ENCODE measurements at places on chromosomes 16 and 17.
A peak's percentile ranks its signal among the peaks of the same experiment; 100 is the strongest.

DNA sequence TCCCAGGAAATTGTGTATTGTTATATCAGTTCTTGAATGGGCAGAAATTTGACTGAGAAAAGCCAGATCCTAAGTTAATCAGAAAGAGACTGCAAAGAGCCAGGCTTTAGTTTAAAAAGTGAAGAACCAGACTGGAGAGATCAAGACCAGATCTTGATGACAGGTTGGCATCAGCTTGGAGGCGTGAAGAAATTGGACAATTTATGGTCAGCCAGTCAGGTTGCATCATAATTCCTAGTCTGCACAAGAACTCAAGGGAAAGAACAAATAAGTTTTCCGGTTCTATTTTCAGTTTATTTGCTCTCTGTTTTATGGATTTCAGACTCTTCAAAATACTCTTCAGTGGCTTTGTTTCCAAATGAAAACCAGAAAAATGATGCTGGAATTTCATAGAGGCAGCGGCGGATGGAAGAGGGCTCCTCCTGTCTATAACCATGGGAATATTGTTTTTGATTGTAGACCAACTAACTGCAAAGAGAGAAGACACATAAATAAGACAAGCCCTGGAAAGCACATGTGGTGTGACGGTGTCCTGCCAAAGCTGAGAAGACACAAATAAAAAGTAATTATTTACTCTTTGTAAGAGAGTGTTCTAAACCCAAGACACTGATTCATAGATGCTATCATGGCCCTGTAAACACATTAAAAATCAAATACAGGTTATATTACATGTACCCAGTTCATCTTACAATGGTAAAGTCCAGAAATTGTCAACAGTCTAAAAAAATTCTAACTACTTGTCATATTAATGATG lies 91.7 kb downstream of the PCTP start:
- DNase-seq: no peak

DNA sequence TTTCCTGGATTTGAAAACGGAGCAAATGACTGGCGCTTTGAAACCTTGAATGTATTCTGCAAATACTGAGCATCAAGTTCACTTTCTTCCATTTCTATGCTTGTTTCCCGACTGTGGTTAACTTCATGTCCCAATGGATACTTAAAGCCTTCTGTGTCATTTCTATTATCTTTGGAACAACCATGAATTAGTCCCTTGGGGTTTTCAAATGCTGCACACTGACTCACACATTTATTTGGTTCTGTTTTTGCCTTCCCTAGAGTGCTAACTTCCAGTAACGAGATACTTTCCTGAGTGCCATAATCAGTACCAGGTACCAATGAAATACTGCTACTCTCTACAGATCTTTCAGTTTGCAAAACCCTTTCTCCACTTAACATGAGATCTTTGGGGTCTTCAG lies 32.3 kb downstream of the BRCA1 start:
- DNase-seq: no peak

DNA sequence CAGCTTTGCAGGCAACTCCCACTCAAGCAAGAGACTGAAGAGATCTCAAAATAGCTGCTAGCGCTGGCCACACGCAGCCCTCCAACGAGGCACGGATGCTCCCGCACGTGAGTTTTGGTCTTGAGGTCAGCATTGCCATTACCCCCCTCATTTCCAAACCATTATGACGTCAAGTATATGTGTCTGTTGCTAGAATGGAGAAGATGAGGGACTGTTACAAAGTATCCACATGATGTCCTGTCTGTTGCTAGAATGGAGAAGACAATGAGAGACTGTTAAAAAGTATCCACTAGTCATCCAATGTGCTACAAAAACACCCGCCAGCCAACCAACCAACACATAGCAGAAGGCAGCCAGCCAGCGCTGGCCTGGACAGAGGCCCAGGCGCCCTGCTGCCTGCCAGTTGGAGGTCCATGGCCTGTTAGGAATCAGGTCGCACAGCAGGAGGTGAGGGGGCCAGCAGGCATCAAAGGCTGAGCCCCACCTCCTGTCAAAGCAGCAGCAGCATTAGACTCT lies 24.8 kb downstream of the KLHDC4 start:
- no peak for DNase-seq

- peak; percentile 11 for DNase-seq
Measured at GRCh38 chr16:59047114-59047513, 313.0 kb upstream of the GOT2 start.

- no peak for DNase-seq
Measured at GRCh38 chr17:27398691-27399090, 57.6 kb upstream of the KSR1 start.

DNA sequence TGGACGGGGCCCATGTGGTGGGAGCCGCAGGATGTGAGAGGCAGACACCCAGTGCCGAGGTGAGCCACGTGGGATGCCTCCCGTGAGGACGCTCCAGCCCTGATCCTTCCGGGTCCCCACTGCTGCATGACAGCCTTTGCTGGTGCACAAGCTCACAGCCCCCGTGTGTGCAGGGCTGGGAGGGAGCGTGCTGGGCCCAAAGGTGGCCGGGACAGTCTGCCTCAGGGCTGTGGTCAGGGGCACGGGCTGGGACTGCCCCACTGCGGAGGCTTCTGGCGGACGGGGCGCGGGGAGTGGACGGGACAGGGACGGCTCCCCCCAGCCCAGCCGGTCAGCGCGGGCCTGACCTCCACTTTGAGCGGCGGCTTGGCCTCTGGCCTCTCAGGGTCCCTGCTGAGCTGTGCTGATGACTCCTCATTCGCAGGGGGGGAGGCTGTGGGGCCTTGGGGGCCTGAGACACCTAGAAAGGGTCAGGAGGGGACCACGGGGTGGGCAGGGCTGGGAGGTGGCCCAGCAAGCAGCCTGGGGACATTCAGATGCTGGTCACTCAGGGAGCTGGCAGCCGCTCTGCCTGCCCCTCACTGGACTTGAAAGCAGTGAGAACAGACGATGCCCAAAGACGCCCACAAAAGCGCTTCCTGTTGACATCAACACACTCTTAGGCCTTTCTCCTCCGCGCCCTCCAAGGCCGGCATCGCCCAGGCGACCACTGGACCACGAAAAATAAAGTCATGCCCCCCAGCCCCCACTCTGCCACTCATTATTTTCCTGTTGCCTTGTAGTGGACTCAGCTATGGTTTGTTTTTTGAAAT lies 9.3 kb upstream of the METRNL start:
- DNase-seq: peak; percentile 31

DNA sequence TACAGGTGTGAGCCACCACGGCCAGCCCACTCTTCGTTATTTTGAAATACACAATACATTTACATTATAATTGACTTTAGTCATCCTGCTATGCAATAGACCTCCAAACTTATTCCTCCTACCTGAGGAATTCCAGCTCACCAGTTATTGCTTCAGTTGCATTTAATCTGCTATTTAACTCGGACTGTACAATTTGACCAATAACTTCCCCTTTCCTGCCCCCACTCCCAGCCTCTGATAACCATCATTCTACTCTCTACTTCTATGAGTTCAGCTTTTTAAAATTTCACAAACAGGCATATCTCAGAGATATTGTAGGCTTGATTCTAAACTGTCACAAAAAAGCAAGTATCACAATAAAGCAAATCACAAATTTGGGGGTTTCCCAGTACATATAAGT lies 157.0 kb downstream of the COPRS start:
- DNase-seq: no peak

DNA sequence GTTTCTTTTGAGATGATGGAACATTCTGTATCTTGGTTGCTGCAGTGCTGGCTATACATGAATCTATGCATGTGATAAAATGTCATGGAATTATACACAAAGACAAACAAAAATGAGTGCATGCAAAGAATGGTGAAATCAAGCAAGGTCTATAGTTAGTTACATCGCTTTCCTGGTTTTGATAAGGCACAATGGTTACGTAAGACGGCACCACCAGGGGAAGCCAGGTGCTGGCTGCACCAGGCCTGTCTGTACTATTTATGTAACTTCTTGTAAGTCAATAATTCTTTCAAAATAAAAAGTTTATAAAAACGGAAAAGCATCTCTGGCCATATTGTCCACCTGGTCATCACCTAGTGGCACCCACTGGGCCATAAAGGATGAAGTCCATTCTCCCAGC lies 46.5 kb downstream of the ARHGAP27 start:
- no peak for DNase-seq

GRCh38 chr16:16005721-16006120 lies 56.3 kb downstream of the ABCC1 start:
- DNase-seq: no peak
